ENCODE measurements at places on chromosomes 12 and 14.

DNA sequence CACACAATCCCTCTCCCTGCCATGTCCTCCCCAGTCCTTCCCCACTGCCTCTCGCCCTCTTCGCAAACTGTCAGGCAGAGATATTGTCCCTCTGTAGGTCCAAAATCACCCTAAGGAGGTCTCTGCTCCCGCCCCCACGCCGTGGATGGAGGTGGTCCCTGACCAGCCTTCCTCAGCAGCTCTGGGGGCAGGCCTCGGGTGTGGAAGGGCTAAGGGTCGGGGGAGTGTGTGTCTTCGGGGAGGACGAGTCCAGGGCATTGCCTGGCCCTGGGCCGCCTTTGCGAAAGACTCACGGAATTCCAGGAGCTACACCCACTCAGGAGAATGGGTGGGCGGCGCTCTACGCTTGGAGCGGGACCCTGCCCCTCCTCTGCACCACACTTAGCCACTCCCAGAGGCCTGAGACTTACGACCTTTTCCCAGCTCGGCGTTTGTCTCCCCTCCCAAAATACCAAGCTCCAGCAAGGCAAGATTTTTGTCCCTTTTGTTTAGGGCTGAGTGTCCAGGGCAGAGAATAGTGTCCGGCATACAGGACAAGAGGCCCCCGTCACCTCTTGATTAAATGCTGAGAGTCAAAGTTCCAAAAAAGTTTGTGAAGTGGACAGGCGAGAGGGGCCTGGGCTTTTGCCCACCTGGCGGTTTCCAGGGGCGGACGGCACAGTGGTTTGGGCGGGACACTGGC lies 881 bp downstream of the PYGL start:
- DNase-seq, result no peak

GRCh38 chr12:117277875-117278274 lies 83.6 kb downstream of the NOS1 start:
- DNase-seq, result no peak

DNA sequence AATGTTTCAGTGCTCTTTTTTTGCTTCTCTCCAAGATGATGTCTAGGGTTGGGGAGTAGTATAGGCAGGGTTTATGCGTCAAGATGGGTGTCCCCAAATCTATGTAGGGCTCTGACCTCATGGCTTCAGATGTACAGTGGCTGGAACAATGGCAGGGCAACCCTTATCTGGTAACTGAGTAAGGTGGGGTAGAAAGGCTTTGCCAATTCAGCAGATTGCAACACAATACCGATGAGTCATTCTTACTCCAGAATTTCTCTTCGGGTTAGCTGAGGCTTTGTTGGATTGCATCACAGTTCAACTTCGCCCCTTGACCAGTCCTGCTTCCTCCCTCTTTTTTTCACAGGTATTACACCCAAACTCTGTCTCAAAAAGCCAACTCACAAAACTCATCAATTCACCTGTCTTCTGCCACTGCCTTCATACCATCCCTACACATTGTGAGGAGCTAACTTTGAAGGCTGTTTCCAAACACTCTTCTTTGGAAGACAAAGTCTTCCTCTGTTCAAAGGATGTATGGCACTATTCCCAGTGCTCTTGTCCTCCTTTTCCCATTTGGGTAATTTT lies 190.2 kb upstream of the CNOT2 start:
- DNase-seq, result no peak

DNA sequence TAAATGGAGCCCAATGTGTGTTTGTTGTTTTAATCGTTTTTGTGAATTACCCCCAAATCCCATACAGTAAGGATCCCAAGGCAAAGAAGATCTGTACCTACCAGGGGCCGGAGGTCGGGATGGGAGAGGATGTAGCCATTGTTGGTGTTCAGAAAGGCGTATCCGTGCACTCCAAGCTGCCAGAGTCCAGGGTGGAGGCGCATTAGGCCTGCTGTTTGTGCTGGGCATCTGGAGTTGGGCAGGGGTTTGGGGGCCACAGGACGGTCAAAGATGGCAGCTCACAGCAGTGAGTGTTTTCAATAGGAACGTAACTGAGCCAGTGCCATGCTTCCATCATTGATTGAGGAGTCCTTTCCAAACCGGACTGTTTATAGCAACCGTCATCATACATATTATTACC lies 40.2 kb downstream of the CACNA2D4 start:
- no peak for DNase-seq

- no peak for DNase-seq
Measured at GRCh38 chr12:120775862-120776552, 50.4 kb downstream of the ACADS start.

- no peak for DNase-seq
Measured at GRCh38 chr12:42180990-42181596, 36.4 kb upstream of the GXYLT1 start.

GRCh38 chr12:12167847-12168246 lies 97.1 kb downstream of the BCL2L14 start:
- DNase-seq, result no peak

GRCh38 chr14:23631702-23632460 lies 4.3 kb upstream of the DHRS2 start:
- DNase-seq, result peak; percentile 21

- no peak for DNase-seq
Measured at GRCh38 chr14:104142136-104142945, 4.0 kb downstream of the KIF26A start.
